ENCODE measurements at places on chromosomes 13 and 19.

DNA sequence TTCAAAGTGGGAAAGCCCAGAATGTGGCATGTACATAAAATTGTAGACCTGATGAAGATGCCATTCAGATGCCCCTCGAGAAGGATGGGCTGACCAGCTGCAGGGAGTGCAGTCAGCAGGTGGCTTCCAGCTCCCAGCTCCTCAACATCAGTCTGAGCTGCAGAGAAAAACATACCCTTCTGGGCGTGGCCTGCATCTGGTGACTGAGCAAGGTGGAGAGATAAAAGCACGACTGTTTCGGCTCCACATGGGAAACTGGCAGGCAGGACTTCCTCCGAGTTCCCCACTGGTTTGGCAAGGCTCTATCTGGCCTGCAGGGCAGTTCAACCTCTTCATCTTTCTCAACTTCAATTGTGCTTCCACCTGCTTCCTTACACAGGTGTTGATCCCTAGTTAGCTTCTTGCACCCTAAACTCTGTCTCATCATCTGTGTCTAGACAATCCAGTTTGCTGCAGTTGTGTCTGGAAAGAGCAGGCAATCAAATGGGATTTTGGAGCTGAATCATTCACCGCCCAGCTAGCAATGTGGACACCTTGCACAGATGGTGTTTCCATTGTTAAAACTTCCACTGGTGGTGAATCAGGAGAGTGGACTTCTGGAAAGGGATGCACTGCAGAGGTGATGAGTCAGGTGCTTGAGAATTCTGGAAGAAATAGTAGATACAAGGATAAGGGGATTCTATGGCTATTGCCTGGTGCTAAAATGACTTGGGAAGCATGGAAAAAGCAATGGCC lies 56.8 kb downstream of the POLR1D start:
- no peak overlapping the region for H3K4me3 ChIP-seq
- peaks cover 34% of the 10 kb centered on the region for H3K27me3 ChIP-seq
- H3K36me3 ChIP-seq = no peaks in the 10 kb centered on the region

GRCh38 chr13:90154311-90154960 lies 1193.1 kb upstream of the MIR17HG start:
- no peak for DNase-seq
- H3K27ac ChIP-seq = no peak overlapping the region
- H3K27me3 ChIP-seq = no peaks in the 10 kb centered on the region
- no peak overlapping the region for H3K4me3 ChIP-seq

- no peak overlapping the region for H3K4me3 ChIP-seq
- no peak for DNase-seq
- H3K27me3 ChIP-seq = peaks cover 9% of the 10 kb centered on the region
- H3K36me3 ChIP-seq = no peaks in the 10 kb centered on the region
These were observed 270.9 kb downstream of the SLC7A1 start for GRCh38 chr13:29324601-29325000.

GRCh38 chr19:14519860-14520407 lies 1.7 kb upstream of the DNAJB1 start:
- H3K4me1 ChIP-seq = peaks cover 56% of the 10 kb centered on the region
- peak overlapping the region; percentile 100 for H3K27ac ChIP-seq
- DNase-seq = no peak
- H3K27me3 ChIP-seq = no peaks in the 10 kb centered on the region

- DNase-seq = peak; percentile 41
- H3K27me3 ChIP-seq = no peaks in the 10 kb centered on the region
- peaks cover 46% of the 10 kb centered on the region for H3K36me3 ChIP-seq
- H3K27ac ChIP-seq = peak overlapping the region; percentile 86
- H3K4me1 ChIP-seq = peaks cover 37% of the 10 kb centered on the region
These were observed 312 bp downstream of the GSK3A start for GRCh38 chr19:42242069-42242511.

GRCh38 chr19:3698974-3699740 lies 1.1 kb downstream of the PIP5K1C start:
- H3K27ac ChIP-seq = peak overlapping the region; percentile 72
- no peaks in the 10 kb centered on the region for H3K27me3 ChIP-seq
- peaks cover 43% of the 10 kb centered on the region for H3K4me1 ChIP-seq
- no peaks in the 10 kb centered on the region for H3K36me3 ChIP-seq
- DNase-seq = no peak

DNA sequence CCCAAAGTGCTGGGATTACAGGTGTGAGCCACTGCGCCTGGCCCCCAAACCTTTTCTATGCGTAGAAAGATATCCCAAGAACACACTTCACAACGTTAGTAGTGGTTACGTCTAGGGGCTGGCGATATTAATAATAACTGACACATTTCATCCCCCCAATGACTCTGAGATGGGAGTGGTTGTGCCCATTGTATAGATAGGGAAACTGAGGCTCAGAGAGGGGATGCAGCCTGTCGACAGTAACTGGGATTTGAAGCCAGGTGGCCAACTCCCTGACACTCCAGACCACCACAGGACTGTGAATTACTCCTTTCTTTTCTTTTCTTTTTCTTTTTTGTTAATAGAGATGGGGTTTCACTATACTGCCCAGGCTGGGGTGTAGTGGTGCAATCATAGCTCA lies 25.3 kb upstream of the PTPRS start:
- H3K27me3 ChIP-seq = no peaks in the 10 kb centered on the region
- DNase-seq = no peak
- no peaks in the 10 kb centered on the region for H3K4me1 ChIP-seq
- H3K27ac ChIP-seq = no peak overlapping the region
- no peak overlapping the region for H3K4me3 ChIP-seq
- H3K36me3 ChIP-seq = no peaks in the 10 kb centered on the region
